ENCODE measurements at places on chromosomes 2 and 18.

DNA sequence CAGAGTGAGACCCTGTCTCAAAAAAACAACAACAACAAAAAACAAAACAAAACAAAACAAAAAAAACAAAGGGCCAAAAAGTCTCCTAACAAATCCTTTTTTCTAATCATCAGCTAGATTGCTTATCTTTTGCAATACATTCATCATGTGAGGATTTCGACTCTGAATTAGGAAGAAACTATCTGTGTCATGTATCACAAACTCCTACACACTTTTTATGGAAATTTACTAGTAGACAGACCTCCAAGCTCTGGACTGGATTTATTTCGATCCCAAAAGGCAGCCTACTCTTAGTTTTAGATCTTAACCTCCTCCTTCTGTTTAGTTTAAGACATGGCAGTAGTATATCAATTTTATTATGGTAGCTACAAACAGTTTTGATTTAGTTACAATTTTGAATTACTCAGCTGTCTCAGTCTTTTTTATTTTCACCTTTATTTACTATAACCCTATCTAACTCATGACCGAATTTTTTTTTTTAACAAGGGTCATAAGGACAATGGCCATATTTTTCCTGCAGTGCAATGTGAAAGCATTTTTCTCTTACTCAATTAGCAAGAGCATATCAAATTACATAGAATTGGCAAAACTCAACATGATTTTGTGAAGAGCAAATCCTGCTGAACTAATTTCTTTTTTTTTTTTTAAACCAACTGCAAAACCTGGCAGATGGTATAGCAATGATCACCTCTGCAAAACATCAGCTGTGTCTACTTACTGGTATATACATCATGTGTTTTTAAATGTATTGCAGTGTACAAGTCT is 10.7 kb upstream of the CCDC88A start:
- no peak for DNase-seq

- no peak for DNase-seq
Measured at GRCh38 chr2:9276901-9277451, 70.4 kb downstream of the ASAP2 start.

DNA sequence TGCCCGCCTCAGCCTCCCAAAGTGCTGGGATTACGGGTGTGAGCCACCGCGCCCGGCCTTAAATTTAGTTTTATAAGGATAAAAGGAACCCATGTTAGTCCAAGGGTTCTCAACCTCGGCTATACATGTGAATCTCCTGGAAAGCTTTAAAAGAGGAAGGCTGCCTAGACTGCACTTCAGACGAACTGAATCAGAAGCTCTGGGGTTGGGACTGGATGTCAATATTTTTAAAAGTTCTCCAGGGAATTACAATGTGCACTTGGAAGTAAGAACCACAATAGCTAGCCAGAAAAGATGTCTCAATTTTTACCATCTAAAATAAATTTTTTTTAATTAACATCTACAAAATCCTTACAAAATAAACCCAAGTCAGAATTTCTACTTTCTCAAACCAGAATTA is 10.1 kb downstream of the LMAN2L start:
- no peak for DNase-seq

- DNase-seq = no peak
Measured at GRCh38 chr2:37527361-37527760, 144.1 kb downstream of the CDC42EP3 start.

DNA sequence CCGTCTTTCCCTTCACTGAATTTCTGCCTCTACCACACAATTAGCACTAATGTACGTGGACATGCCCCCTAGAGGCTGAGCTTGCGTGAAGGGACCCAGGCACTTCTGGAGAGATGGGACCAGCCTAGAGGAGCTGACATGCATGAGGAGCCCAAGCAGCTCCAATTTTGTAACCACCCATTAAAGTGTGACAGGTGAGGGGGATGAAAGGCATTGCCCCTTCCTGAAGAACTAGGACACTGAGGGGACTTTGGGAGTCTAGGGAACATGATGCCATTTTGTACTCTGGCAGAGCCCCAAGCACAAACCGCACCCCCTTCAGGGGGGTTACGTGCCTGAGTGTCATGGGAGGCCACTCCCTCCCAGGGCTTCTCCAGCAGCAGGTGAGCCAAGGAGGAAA is 63.6 kb downstream of the HNRNPLL start:
- DNase-seq = no peak

DNA sequence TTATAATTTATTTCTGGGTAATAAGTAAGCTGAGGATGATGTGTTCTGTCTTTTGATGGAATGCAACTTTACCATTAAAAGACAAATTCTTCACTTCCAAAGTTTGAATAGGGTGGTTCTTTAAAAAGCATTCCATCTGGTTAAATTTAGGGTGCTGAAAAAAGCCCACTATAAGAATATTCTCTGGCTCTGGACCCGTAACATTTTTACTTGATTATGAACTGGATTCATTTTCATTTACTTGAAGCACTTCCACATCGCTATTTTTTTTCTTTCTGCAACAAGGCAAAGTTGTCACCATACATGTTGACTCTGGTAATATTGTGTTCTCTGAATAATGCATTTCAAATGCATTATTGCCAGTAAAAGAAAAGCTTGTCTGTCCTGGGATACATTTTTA is 344.6 kb downstream of the SATB2 start:
- no peak for DNase-seq

DNA sequence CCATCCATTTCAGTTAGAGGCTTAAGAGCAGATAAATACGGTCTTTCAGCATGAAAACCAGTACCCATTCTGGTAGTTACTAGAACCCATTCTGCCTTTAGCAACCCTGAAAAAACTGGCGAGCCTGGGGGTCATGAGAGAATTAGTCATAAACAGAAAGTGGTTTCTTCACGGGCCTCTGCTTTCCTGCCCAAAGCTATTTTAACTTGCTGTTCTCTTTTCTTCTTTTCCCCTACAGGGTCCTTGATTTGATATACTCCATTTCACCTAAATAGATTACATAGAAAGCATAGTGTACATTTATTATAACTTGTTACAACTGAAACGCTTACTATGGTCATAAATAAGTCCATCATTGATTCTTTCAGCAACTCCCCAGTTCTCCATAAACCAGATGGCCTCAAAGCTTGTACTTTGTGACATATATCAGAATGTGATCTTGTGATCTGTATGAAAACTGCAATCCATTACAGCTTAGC is 48.3 kb downstream of the WDFY1 start:
- no peak for DNase-seq

GRCh38 chr2:158953926-158954763 is 14.3 kb upstream of the TANC1 start:
- DNase-seq = peak; percentile 19

DNA sequence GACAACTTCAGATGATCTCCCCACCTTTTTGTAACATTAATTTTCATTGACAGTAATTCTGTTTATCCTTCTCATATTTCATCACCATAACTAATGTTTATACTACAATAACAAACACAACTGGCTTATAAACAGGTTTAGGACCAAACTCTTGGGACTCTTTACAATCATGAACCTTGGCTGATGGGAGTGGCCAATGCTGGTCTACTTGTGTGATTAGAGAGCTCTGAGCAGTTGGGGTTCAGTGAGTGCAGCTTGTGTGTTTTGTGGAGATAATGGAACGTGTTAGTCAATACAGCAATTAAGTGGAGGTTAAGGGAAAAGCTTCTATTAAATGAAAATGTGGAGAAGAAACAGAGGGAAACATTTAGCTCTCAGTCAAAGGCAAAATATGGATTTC is 207.1 kb downstream of the SPAG16 start:
- no peak for DNase-seq

DNA sequence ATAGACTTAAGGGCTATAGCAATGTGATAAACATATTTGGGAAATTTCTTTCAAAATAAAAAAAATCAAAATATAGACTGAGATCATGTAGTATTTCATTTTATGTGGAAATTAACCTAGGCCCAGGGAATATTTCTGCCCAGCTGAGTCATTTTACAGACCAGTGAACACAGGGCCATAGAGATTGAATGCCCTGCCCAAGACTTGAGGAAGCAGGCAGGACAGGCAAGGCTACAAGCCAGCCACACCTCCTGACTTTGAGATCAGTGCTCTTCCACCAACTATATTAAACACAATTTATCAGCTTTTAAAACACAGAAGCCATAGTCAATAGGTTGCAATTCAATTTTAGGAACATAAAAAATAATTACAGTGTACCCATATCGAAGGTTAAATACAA is 12.9 kb downstream of the CCDC148 start:
- DNase-seq = no peak

GRCh38 chr2:59713577-59713976 is 839.9 kb downstream of the BCL11A start:
- DNase-seq = no peak

GRCh38 chr2:85971366-85971765 is 82.6 kb upstream of the ST3GAL5 start:
- DNase-seq = no peak

GRCh38 chr2:101710471-101711318 is 13.2 kb downstream of the MAP4K4 start:
- DNase-seq = peak; percentile 54

GRCh38 chr2:240023792-240024191 is 1.4 kb downstream of the NDUFA10 start:
- DNase-seq = no peak

DNA sequence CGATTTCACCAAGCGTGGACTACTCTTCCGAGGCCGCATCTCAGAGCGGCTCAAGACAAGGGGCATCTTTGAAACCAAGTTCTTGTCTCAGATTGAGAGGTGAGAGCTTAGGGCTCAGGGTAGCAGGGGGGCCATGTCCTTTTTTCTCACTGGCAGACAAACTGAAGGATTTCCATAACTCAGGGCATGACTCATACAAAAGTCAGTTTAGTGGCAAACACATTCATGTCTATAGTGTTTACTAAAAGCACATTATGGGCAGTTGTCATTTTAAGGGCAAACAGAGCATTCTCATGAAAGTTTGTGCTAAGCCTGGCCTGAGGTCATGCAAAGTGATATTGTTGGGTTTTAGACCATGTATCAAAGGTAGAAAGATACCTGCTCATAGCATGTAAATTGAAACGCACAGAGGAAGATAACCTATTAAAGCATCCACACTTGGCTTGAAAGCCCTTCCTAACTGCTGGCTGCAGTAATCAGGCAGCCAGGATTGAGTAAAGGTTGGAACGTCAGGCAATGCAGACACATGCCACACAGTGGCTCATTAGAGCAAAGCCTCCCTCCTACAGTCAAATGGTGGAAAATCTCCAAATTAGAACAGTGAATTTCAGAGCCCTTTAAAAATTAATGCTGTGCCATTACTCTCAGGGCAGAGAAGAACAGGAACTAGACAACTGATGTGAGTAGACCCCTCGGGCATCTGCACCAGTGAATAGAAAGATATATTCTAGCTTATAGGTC is 54.2 kb downstream of the HK2 start:
- DNase-seq = peak; percentile 19

DNA sequence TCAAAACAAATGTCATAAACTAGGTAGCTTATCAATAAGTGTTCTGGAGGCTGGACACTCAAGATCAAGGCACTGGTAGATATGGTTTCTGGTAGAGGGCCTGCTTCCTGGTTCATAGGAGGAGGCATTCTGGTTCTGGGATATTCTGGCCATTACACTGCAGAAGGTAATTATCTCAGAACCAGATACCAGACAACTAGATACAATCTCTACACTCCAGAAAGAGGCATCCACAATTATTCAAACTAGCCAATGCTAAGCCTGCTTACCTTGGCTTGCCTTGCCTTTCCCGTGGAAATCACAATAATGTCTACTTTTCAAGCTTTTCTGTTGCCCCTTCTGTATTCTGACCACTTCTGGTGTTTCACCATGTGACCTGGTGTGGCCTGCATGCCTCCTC is 785.2 kb upstream of the GYPC start:
- no peak for DNase-seq

GRCh38 chr2:150624001-150624401 is 136.5 kb upstream of the RND3 start:
- DNase-seq = no peak

DNA sequence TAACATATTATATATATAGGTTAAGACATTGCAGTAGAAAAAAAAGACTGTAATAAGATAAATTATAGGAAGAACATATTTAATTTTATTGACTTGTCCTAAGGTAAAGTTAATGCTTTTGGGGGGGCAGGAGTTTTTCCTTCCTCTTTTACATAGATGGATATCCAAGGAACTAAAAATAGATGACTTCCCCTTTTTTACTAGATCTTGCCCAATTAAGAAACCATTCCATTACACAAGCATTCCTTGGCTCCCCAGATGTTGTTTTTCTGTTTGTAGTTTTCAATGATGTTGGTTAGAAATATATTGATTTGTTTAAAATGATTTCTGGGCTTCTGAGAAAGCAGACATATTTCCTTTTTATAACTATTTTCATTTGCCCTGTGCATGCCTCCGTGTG is 22.4 kb upstream of the PMAIP1 start:
- peak; percentile 72 for DNase-seq

DNA sequence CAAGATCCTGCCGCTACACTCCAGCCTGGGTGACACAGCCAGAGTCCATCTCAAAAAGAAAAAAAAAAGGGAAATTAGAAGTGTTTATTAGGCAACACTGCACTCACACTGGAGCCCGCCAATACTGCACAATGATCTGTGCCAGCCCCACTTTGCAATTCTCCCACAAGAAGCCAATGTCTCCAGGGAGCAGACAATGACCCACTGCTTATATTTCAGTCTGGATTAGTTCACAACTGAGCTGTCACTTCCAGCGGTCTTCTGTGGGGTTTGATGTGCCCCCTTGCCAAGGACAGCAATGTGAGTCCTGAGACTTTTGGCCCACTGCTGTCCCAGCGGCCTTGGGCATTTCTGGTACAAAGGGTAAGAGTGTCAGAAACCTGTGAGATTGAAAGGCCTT is 85.6 kb upstream of the PPM1B start:
- peak; percentile 35 for DNase-seq

- no peak for DNase-seq
Measured at GRCh38 chr18:60049172-60049571, 149.4 kb downstream of the PMAIP1 start.

GRCh38 chr2:62383846-62384245 is 122.1 kb downstream of the TMEM17 start:
- no peak for DNase-seq

DNA sequence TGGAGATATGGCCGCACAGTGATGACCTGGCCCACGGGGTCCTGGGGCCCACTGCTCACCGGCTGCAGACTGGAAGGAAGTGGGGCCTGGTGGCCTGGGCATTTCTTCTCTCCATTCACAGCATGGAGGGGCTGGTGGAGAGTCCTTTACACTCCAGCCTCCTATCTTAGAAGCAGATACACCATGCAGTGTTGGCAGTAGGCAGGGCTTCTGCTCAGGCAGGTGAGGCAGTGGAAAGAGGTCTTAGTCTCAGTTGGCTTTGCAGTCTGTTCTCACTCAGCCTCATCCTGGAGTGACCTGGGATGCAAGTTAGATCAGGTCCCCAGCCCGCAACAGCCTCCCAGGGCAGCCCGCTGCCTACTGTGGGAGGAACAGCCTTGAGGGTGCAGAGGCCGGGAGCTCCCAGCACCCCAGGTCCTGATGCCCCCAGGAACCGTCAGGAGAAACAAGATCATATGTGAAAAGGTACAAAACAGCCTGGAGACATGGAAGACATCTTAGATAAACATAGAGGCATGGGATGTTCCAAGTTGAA is 45.8 kb upstream of the OTOS start:
- DNase-seq = no peak
